ENCODE measurements at places on chromosomes 12 and 14.

DNA sequence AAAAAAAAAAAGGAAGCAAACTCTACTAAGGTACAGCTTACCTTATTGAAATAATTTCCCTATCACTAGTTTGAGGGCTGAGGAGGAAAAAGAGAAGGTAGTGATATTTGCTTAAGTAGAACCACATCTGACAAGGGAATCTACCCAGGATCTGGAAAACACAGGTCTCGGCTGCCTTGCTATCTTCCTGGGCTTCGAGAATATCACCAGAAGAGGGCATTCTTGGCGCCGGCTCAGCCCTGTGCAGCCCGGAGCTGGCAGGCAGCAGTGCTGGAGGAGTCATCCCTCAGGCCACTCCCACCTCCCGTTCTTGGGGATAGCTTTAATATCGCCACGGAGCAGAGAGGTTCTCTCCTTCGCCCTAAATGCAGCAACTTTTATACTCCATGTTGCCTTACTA is 1181.2 kb downstream of the VRK1 start:
- peak; percentile 91 for DNase-seq

DNA sequence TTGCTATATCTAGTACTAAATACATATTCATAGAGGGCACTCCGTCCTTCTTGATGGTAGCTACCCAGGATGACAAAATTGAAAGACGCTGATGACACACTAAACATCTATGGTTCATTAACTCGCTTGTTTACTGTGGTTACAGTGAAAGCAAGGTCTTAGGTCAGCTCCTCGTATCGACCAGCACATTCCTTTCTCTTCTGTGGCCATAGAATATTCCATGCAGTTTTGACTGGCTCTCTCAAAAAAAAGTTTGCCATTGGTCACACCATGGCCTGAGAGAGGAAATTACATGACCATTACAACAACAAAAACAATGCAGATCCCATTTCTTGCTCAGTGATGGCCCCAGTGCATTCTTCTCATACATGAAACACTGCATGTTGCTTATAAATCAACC is 411.4 kb upstream of the SOX5 start:
- DNase-seq, result no peak

DNA sequence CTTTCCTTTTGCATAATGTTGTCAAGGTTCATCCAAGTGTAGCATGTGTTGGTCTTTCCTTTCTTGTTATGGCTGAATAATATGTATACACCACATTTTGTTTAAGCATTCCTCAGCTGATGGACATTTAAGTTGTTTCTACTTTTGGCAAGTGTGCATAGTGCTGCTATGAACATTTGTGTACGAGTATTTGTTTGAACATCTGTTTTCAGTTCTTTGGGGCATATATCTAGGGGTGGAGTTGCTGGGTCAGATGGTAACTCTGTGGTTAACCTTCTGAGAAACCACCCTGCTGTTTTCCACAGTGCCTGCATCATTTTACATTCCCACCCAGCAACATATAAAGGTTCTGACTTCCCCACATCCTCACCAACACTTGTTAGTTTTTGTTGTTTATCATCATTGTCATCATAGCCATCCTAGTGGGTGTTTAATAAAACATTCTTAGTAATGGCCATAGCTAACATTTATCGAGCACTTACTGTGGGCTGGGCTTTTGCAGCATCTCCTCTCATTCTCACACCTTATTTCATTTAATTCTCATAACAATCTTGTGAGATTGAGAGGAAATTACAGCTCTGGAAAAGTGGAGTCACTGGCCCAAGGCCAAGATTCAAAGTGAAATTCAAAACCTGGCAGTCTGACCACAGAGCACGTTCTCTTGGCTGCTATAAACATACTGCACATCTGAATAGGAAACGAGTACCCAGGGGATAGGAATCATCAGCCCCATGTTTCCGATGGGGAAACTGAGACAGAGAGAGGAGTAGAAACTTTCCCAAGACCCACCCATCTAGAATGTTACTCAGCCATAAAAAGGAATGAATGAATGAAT is 193.6 kb downstream of the KSR2 start:
- DNase-seq, result peak; percentile 3

- no peak for DNase-seq
Measured at GRCh38 chr14:87149583-87150354, 843.2 kb downstream of the GALC start.

- DNase-seq, result no peak
Measured at GRCh38 chr12:92253301-92253700, 107.7 kb upstream of the BTG1 start.

DNA sequence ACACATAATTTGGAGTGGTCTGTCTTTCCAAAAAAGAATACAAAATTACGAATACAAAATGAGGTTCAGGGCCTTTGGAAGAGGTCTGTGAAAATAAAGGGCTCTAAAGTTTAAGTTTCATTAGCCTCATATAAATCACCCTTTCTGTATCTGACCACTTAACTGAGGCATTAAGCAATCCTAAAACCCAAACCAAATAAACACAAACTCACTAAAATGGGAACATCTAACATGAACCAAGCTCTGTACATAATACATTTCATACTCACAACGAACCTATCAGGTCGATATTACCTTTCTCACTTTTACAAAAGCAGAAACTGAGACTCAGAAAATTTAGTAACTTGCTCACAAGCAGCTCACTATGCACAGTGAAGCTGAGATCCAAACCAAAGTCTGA is 1.1 kb upstream of the CCDC196 start:
- DNase-seq, result no peak

DNA sequence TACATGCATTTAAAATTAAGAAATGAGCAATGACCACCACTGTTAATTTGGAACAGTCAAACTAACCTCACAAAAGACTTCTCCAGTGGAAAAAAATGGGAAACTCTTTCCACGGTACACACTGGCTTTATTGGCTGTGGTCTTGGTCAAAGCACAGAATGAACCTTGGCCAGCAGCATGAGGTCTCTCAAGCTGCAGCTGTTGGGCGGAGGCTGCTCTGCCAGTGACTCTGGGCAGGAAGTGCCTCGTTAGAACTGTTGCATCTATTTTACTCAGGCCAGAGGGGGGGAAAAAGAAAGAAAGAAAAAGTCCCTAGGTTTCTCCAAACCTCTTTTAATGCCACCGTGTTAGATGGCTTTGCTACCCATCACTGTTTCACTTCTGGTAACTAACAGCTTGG is 279.8 kb upstream of the DIO2 start:
- DNase-seq, result no peak

DNA sequence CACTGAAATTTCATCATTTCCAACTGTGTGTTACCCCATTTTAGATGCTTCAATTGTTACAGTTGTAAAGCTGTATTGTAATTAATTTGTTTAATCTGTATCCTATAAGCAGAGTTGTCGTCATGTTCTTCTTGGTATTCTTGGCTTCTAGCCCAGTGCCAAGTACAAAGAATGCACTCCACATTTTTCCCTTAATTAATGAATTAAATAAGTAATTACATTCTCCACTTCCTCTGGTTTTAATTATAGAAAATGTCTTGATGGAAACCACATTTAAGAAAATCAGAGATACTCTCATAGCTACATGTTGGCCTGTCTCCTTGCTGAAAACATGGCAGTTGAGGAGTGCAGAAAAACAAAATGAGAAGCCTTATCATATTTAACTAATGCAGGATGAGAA is 746 bp downstream of the DNAI7 start:
- no peak for DNase-seq

DNA sequence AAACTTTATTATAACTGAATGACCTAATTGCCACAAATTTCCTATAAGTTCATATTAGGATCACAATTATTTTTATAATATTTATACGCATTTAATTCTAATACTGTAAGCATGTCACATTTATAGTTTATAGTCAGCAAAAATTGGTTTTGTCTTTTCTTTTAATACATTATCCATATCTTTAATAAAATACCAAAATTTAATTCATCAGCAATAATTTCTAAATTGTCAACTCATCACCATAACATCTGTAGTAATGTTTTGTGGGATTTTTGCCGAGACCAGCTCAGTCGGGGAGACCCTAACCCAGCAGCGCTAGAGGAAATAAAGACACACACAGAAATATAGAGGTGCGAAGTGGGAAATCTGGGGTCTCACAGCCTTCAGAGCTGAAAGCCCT is 254.2 kb downstream of the KIF21A start:
- no peak for DNase-seq

- DNase-seq, result no peak
Measured at GRCh38 chr12:91133871-91134270, 22.6 kb upstream of the LUM start.

GRCh38 chr12:15712823-15713660 is 76.1 kb downstream of the EPS8 start:
- no peak for DNase-seq

GRCh38 chr12:80807640-80808288 is 91.1 kb downstream of the MYF5 start:
- no peak for DNase-seq

DNA sequence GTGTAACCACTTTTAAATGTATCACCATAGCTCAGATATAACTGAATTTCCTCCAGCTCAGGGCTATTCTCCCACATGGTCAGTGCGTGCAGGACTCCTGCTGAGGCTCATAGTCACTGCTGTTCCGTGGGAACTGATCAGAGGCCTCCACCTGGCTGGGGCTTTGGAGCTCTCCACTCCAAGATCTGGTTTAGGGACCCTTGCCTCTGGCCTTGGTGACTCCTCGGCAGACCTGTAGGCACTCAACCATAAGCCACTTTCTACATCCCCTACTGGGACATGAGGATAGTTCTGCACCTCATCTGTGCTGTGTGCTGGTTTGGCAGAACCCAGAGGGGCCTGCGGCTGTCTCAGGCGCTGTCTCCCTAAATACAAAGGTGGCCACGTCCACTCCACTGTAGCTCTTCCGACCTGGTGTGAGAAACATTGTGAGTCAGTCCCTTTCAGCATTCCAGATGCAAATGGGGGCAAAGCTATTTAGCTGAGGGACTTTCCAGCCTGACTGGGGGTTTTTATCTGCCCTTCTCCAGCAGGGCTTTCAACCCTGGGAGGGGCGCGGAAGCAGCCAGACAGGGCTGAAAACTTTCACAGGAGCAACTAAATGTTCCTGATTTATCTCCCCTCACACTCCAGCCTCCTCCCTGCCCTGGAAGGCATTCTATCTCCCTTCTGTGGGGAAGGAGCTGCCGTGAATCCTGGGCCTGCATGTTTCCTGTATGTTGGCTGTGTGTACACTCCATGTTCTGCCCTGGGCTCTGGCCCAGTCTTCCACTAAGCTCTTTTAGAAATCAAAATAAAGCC is 218.3 kb upstream of the DAAM1 start:
- DNase-seq, result no peak

DNA sequence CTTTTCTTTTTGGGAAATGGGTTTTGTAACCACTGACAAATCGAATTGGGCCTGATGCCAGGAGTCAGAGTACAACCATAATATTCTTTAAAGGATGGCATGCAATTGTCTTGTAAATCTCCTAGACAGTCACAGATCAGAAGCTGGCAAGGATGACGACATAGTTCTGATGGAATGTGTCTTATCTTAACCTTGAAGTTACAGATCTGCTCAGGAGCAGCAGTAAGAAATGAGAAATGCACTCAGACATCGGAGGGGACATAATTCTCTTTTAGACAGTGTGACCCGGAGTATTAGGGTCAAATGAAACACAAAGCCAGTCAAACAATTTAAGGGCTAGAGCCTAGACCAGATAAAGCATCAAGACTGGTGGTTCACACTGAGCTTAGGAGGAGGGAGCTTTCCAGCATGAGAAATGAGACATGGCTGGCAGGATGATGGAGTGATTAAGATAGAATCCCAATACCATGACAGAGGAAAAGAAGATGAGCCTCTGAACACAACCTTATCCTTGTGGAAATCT is 17.5 kb downstream of the CBX5 start:
- DNase-seq, result no peak

DNA sequence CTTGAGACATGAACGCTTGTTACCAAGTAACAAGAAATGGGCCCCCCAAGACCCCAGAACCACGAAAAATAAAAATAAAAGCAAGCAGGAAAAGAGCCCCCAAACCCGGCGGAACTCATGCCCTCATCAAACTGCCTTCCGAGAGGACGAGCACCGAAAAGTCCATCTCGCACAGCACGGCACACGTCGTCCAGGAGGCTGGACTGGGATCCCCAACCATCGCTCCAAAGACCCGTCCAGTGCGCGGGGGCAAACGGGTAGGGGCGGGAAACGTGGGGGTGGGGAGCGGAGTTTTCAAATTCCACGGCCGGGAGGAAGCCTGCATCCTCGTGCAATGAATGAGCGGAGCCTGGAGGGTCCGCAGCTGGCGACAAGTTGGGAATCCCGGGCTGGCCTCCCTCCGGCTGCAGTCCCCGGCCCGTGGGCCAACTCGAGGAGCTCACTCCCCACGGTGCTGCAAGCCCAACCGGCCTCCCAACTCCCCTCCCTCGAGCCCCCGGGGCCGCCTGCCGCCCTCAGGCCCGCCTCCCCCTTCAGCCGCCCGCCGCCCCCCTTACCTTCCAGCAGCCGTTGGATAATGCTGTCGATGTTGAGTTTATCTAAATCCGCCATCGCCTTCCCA is 484 bp downstream of the PPP1CC start:
- DNase-seq, result peak; percentile 41

DNA sequence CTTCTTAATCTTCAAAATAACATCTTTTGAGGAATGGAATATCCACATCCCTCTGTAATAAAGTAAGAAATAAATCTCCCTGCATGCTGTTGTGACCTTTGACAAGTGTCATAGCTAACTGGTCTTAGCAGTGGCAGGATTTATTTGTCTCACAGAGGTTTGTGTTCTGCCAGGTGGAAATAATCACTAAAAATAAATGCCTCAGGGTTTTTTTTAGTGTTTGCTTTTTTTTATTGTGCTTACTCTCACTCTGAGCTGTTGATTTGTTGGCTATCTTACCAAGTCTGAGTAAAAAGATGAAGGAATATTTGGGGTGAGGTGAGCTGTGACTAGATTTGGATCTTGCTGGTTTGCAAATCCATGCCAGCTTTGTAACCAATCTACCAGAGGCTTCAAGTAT is 285.4 kb downstream of the ALG10B start:
- DNase-seq, result no peak

DNA sequence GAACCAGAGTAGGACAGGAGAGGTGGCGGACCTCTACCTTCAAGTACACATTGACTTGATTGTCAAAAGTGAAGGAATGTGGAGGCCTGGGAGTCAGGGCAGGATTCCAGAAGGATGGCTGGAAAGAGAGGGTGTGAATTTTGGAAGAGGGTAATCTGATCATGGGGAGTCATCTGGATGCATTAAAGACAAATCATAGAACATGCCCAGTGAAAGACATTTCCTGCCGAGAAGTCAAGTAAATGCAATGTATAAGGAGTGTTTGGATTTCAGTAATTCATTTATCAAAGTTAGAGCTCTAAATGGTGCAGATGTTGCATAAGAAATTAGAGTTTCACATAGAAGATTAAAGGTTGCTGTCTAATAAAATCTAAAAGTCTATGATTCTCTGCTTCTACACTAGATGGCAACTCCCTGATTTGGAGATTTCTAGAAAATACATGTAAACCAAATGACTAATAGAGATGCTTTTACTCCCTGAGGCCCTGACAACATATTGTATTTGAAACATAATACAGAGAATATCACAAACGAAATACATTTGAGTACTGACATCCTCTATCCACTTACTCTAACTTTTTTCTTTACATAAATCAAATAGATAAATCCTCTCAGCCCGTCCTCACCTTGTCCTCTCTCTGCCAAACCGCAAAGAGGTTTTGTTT is 91.3 kb downstream of the KCNA5 start:
- DNase-seq, result no peak
